ENCODE measurements at places on chromosomes 5 and 9.

- DNase-seq = no peak
Measured at GRCh38 chr5:6135977-6136376, 242.4 kb downstream of the MED10 start.

GRCh38 chr9:32728181-32728580, 55.2 kb upstream of the TMEM215 start:
- DNase-seq = no peak

DNA sequence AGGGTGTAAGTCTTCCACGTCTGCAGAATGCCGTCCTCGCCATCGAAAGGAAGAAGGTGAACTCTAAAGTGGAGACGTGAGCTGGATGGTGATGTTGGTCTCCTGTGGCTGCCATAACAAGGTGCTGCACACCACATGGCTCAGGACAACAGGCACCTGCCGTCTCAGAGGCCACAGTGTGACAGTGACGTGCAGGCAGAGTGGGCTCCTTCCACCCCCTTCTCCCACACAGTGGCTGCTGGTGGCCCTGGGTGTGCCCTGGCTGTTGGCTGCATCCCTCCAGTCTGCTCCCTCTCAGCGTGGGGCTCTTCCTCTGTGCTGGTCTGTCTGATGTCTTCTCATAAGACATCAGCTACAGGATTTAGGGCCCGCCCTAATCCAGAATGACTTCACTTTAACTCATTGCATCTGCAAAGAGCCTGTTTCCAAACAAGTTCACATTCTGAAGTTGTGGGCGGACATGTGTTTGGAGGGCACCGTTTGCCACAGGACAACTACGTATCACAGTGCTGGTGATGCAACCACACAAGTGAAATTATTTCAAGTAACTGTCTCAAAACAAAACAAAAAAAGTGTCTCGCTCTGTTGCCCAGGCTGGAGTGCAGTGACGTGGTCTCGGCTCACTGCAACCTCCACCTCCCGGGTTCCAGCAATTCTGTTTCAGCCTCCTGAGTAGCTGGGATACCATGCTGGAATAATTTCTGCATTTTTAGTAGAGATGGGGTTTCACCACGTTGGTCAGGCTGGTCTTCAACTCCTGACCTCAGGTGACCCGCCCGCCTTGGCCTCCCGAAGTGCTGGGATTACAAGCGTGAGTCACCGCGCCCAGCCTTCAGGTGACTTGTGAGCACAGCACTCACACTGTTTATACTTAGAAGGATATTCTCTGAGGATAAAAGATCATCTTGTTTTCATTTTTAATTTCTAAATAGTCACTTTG, 31.2 kb upstream of the CLPTM1L start:
- DNase-seq = no peak

- DNase-seq = no peak
Measured at GRCh38 chr5:32964261-32964660, 253.1 kb downstream of the NPR3 start.

- no peak for DNase-seq
Measured at GRCh38 chr5:61472172-61472958, 140.3 kb downstream of the ZSWIM6 start.

- no peak for DNase-seq
Measured at GRCh38 chr5:31328040-31328733, 134.7 kb downstream of the CDH6 start.

GRCh38 chr5:105462377-105462776, 1899.8 kb upstream of the NUDT12 start:
- DNase-seq = no peak

DNA sequence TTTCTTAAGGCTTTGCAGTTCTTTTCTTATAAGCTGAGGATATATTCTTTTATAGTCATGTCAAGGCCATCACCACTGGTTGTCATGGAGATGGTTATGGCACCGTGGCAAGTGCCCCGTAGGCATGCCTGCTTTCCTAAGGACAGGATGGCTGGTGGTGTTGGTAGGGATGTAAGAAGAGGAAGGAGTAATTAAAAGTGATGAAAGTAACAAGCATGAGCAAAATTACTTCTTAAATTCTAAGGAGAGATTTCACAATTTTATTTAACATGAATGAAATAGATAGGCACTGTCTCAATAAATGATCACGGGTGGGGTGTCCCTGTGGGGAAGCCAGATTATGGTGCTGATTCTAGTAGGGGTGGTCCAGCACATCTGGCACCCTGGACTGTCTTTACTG, 290.2 kb upstream of the KLF4 start:
- DNase-seq = no peak

GRCh38 chr5:127906562-127907204, 176.9 kb upstream of the SLC12A2 start:
- DNase-seq = no peak

DNA sequence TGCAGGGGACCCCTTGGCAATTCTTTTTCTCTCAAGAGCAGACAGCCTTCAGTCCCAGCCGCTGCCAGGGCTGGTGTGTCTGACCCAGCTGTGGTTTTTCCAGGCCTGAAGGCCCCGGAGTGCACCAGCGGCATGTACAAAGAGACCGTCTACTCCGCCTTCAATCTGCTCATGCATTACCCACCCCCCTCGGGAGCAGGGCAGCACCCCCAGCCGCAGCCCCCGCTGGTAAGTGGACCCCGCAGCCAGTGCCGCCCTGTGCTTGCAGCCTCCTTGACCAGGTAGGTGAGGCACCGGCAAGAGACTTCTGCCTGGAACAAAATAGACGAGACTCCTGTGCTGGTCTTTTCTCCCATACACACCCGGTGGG, 1.3 kb downstream of the TCF7 start:
- DNase-seq = no peak

DNA sequence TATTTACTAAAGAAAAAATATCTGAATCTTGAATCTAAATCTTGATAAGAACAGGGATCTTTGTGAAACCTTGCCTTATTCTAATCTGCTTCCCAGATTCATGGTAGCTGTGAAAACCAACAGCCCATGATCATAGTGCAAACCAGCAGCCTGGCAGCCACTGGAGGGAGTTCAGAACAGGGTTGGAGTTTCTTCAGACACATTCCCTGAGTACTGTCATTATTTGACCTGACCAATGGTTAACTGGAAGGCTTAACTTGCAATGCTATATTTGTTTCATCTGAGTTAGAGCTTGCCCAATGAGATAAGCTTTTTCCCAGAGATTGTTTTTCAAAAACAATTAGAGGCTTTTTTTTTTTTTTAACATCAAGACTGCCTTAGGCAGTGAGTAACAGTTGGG, 47.8 kb downstream of the LOX start:
- no peak for DNase-seq

- no peak for DNase-seq
Measured at GRCh38 chr9:79131824-79132377, 439.9 kb upstream of the TLE4 start.

DNA sequence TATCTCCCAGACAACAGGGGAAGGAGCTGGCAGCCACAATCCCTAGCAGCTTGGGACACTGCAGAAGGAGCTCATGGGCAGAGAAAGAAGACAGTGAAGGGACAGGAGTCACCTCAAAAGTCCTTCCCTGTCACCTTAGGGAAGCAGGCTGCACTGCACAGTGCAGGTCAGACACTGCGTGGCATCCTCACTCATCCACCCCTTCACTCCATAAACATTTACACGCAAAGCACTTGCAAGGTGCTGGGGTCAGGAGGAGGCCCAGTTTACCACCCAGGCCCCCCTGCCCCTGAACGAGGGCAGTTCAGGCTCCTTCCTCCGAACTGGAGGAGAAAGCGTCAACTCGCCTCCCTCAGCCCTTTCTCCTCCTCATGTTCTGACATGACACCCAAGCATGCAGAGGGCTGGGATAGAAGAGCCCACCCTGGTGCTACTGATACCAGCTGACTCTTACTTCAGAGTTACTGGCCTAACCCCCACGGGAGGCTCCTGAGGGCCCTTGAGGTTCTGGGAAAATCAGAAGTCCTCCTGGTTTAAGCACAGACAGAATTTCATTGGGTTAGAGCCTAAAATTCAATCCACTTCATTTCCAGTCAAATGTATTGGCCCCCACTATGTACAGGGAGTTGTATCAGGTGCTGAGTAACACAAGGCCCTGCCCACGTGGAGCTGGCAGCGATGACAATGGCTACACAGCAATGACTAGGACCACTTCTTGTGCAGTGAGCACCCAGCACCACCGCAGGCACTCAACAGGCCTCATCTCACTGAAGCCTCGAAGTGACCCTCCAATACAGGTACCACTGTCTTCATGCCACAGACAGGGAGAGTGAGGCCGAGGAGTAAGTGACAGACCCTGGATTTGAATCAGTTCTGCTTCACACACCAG, 70.4 kb downstream of the RAPGEF1 start:
- DNase-seq = peak; percentile 41

DNA sequence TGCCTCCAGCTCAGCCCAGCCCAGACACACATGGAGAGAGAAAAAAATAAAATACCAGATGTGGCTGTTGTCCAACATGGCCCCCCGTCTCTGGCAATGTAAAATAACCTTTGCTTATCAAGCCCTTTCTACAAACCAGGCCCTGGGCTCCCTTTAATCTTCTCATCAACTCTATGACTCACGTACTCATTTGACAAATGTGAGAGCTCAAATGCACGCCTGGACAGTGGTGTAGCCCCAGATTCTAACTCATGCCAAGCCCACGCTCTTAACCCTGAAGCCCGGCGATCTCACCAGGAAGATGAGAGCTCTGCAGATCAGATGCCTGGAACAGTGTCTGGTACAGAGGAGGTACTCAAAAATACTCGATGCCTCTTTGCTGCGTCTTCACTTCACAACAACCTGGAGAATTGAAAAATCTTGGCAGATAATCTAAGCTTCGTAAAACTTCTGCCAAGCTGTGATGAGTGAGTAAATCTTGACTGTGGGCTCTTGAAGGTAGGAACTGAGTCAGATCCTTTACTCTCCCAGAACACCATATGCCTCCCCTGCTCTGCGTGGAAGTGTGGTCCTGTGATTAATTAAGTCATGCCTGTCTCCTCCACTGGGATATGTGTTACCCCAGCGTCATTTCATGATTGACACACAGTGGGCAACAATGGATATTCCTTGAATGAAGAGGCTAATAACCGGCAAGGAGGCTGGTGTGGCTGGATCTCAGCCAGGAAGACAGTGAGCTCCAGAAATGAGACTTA, 102.0 kb upstream of the FSTL4 start:
- no peak for DNase-seq

GRCh38 chr5:30997681-30998080, 195.8 kb upstream of the CDH6 start:
- DNase-seq = no peak

DNA sequence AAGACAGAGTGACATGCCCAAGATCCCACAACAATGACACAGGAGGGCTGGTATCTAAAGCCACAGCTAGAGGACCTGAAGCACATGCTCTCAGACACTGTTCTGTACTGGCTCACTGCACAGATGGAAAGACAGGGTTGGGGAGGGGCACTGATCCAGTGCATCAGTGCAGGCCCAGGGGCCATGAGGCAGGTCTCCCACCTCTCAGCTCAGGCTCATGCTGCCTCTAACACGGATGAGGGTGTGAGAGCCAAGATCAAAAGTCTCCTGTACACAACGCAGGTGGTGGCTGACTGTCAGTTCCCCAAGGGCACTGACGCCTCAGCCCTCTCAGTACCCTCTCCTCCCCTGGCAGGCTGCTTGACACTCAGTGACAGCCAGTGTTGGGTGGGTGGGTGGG, 10.9 kb downstream of the RAPGEF1 start:
- peak; percentile 74 for DNase-seq

GRCh38 chr9:105957830-105958229, 263.5 kb downstream of the TMEM38B start:
- DNase-seq = no peak

DNA sequence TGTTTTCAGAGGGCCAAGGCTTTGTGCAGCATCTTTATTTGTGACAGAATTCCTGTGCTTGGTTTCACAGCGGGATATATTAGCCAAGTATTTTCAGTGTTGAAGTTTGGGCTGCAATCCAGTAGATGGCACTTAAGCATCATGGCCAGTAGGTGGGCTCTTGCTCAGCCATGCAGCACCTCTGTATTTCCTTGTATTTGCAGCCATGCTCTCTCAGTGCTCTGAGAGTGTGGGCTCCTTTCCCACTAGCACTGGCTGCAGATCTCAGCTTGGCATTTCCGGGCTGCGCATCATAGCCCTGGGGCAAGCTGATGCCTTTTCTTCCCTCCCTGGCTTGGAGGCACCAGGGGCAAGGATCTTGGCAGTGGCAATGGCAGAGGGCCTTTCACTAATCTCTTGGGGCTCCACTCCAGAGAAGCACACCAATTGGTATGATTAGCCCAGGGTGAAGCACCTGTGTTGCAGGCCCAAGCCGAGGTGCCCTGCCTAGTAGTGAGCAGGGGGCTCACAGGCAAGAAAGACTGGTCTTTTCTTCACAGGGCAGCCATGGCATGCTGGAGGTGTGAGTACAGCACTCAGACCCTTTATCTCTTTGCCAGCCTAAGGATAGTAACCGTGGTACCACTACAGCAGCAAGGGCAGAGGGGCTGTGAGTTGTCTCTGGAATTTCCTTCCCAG, 48.3 kb downstream of the SLCO6A1 start:
- DNase-seq = no peak

- no peak for DNase-seq
Measured at GRCh38 chr5:12885018-12885417, 980.8 kb upstream of the CTNND2 start.

- no peak for DNase-seq
Measured at GRCh38 chr5:33549982-33550567, 109.3 kb downstream of the TARS1 start.

DNA sequence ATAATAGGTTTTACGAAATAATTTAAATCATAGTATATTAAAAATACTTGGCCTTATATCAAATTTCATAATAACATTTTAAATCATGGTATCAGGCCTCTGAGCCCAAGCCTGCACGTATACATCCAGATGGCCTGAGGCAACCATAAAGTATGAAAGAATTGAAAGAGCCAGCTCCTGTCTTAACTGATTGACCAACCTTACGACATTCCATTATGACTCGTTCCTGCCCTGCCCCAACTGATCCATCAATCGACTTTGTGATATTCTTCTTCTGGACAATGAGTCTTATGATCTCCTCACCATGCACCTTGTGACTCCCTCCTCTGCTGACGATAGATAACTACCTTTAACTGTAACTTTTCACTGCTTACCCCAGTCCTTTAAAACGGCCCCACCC, 545.0 kb downstream of the MTRR start:
- DNase-seq = no peak

GRCh38 chr5:149172709-149173505, 31.6 kb downstream of the ABLIM3 start:
- no peak for DNase-seq

- DNase-seq = no peak
Measured at GRCh38 chr5:155562158-155562557, 548.6 kb downstream of the KIF4B start.

DNA sequence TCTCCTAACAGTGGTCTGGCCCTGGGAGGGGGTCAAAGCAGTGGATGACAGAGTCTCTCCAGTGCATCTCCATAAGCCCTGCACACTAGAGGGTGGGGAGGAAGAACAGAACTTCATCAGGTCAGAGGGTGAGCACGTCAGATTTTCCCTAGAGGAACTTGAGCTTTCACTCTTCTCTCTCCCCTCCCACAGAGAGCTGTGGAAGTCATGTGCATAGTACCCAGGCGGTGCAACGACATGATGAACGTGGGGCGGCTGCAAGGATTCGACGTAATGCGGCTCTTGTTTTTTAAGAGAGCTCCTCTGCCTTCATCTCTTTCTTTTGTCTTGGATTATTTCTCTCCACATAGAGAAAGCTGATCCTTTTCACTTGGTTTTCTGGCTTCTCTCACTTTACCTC, 100.2 kb upstream of the OTULINL start:
- no peak for DNase-seq

All from CD4-positive, alpha-beta T cell treated with Interleukin-17A for 4 hours (primary cell).